Pancreas (tissue), 10 donors: ENCODE measurements at places on chromosomes 13 and 19.

GRCh38 chr19:4844348-4845179 is 13.1 kb upstream of the TICAM1 start:
- no peak for DNase-seq

DNA sequence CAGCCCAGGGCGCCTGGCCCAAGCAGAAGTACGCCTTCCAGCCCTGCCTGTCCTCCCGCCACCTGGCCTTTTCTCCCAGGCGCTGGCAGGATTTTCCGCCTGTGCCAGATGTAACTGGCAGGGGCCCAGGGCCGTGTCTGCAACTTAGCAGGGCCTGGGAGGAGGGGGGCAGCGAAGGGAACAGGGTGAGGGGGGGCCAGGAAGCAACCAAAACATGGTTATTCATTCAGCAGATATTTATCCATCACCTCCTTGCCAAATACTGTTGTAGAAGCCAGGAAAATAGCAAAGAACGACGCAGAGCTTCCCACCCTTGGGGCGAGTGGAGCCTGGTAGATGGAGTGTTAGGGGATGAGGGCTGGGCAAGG is 5.6 kb downstream of the TLE6 start:
- DNase-seq: peak; percentile 92

DNA sequence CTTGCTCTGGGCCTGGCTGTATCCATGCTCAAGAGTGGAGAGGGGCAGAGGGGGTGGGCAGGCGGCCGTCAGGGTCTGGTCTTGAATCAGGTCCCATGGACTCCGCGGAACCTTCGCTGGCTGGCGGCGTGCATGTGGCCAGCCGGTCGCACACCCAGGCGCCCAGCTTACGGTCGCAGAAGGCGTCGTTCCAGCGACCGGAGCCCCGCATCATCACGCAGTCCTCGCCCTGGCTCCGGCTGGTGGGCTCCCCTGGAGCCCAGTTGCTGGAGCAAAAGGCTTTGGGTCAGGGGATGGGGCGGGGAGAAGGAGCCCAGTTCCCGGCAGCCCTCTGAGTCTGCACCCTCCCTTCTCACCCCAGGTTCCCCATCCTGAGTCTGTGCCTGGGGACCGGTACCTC is 8.5 kb downstream of the TRAPPC5 start:
- DNase-seq: no peak

- DNase-seq: no peak
Observed at GRCh38 chr13:50448535-50448998, 394.9 kb downstream of the DLEU7 start.

GRCh38 chr19:18320865-18321733 is 1.8 kb downstream of the LSM4 start:
- no peak for DNase-seq

DNA sequence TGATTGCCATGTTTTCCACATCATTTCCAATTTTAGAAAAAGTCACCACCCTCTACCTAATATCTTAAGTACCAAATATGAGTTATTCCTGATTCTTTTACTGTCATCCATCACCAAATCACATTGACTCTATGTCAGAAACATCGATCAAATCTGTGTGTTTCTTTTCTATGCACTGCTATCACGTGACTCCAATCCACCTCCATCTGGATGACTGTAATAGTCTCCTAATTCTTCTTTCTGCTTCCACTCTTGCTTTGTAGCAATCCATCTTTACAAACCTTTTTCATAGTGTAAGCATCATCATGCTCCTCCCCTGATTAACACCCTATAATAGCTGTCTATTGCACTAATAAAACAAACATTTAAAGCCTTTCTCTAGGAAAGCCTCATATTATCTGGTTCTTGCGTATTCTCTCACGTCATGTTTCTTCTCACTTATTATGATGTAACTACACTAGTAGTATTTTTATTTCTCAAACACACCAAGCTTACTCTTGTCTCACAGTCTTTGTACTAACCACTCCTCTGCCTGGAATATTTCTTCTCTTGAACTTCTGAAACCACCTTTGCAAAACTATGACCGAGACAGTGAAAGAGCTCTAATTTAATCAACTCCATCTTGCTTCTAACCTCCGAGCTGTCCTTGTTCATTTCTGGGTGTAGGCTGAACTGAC is 10.7 kb upstream of the FPR3 start:
- DNase-seq: no peak

DNA sequence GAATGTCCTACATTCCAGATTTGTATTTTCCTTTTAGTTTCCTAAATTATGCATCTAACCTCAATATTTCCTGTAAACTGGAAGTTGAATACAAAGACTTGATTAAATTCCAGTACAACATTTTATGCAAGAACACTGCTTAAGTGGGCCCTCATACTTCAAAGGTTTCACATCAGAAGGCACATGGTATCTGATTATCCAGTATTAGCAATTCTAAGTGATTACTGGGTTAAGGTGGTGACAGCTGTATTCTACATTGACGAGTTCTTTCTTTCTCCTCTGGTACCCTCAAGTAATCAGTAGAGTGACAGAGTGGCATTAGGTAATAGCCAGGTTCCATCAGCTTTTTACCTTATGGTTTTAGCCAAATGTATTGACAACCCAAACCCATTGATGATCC is 18.3 kb downstream of the BIVM start:
- no peak for DNase-seq

GRCh38 chr19:35332817-35333216 is 3.8 kb downstream of the CD22 start:
- DNase-seq: no peak

- DNase-seq: no peak
Observed at GRCh38 chr13:99895444-99896368, 75.9 kb downstream of the ZIC5 start.

DNA sequence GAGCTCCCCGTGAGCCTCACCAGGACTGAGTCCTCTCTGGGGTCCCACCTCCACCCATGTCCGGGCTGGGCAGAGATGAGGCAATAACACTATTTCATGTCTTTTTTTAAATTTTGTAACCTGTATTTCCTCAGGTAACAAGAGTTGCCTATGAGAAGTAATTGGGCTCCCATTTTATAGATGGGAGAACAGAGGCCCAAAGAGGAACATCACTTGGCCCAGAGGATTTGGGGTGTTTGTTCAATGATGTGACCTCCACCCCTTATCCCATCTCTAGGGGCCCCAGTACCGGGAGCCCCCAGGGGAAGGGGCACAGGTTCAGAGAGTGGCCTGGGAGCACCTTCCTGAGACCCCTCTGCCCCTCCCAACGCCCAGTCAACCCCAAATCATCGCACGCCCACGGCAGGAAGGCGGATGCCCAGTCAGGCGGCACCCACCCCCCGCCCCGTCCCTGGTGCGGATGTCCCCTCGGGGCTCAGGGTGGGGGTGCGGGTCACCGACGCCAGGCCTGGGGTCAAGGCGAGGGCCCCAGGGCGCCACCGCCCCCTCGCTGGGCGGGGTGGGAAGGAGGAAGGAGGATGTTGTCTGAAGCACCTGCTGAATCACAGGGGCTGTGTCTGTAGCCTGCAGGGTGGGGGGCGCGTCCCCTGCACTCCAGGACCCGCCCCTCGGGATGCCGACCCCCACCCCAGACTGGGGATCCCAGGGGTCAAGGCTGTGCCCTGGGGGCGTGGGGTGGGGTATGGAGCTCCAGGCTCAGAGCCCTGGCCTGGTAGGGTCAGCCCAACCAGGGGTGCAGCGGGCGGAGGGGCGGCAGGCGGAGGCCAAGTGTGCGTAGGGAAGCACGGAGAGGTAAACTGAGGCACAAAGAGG is 9.0 kb upstream of the CIRBP start:
- no peak for DNase-seq

DNA sequence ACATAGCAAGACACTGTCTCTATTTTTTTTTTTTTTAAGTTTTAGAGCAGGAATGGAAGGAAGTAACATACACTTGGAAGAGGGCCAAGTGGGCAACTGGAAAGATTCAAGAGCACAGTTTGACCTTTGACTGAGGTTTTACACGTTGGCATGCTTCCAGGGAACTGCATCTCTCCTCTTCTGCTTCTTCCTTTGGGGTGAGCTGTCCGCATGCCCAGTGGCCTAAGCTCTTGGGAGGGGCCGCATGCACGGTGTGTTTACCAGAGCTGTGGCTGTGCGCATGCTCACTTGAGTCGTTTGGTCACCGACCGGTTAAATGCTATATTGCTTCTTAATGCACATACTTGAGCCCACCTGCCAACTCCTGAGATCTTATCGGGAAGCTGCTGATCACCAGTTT is 727.7 kb downstream of the UQCRFS1 start:
- no peak for DNase-seq

DNA sequence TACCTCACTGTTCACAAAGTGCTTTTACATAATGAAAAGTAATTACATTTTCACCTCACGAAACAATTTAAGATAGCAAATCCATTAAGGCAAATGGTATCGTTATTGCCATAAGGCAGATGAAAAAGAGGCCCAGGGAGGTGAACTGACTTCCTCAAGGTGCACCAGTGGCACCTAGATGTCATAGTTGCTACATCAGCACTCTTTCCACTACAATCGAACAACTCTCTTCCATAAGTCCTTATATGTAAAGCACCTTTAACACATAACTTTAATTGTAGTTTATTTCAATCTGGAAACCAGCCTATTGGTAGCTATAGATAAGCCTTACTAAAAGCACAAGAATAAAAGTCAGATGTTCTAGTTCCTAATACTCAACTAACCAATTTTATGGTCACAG is 35.1 kb downstream of the XPO4 start:
- DNase-seq: no peak

DNA sequence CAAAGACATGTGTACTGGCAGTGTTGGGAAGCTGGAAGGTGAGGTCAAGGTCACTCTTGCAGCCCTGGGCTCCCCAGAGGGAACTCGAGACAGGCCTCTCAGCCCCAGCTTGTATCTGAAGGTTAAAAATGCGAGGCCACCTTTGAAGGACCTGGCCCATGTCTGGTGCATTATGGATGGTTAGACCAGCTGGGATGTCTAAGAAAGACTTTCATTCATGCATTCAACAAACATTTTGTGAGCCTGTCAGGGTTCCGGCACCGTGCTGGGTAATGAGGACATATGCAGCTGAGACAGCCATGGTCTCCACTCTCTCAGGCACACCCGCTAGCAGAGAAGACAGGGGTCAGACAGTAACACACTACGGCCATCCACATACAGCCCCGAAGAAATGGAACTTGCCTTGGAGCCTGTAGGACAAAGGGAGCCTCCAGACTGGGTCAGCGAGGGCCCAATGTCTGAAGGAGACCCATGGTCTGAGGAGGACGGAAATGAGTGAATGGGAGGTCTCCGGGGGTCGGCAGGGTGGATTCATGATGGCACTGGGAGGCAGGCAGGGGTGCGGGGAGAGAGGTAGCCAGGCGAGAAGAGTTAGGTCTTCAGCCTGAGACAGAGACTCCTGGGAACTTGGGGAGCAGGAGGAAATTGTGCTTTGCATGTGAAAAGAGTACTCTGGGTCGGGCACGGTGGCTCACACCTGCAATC is 19.0 kb downstream of the VSTM2B start:
- peak; percentile 26 for DNase-seq

DNA sequence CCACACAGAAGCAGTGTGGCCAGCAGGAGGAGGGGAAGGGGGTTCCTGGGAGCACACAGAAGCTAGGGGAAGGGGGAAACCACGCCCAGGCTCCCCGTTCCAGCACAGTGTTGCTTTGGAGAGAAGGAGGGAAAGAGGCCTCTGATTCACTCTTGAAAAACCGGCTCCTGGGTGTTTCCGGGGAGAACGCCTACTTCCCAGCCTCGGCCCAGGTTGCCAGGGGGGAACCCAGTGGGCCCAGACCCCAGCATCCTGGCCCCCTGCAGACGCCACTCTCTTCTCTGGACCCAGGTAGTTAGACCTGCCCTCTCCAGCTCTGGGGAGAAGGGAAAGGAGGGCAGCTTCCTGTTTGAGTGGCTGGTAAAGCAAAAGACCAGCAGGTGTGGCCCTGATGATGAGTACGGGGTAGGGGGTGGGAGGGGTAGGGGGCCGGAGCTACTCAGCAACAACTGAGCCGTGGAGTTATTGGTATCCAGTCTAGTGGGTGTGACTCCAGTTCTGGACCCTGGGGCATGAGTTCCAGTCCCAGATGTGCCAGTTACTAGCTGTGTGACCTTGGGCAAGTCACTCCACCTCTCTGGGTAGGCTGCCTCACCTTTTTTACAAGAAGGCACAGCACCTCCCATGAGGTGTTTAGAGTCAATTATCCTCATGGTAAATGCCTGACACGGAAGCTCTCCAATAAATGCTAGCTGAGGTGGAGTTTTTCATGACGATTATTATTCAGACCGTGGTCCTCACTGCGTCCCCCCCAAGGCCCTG is 836 bp downstream of the GIPC1 start:
- no peak for DNase-seq

DNA sequence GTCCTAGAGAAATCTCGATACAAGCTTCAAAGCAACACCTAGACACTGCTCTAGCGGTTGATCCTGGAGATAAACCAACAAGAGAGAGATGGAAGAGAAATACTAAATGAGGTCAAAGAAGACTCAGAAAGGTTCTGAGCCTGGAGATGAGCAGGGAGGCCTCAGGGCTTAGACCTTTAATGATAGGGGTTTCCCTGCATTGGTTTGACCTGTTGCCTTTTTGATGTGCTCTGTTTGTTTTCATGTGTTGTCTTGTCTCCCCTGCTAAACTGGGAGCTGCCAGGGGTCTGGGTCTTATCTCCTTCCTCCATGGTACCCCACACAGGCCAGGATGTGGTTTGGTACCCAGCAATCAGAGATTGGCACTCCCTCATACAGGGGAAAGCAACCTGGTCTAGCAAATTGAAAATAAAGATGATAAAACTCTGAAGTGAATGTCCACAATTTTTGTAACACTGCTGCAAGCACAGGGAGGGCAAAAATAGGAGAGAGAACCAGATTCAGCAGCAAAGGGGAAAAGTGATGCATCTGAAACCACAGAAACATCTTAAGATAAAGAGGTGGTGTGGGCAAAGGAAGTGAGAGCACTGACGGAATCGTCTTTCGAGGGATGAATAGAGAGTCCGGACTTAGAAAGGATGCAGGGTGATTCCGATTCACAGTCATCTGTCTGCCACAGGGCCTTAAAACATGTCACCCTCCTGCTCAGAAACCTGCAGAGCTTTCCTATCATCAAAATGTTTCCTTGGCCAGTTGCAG is 3.5 kb downstream of the FFAR2 start:
- DNase-seq: no peak

DNA sequence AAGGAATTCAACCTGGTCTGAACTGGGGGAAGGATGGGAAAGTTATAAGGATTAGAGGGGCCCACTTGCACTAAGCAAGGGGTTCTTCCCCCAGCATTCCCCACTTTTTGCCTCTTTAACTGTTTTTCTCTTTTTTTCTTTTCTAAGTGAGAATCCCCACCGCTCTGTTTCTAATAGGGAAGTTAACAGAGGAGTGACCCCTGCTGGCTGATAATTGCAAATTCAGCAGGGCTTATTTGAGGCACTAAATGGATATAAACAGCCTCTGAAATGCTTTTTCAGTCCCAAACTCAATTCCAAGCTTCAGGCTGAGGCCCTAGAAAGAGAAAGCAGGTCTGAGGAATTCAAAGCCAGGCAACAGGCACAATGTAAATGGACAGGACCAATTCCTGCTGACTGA is 38.2 kb upstream of the CEACAM21 start:
- no peak for DNase-seq

DNA sequence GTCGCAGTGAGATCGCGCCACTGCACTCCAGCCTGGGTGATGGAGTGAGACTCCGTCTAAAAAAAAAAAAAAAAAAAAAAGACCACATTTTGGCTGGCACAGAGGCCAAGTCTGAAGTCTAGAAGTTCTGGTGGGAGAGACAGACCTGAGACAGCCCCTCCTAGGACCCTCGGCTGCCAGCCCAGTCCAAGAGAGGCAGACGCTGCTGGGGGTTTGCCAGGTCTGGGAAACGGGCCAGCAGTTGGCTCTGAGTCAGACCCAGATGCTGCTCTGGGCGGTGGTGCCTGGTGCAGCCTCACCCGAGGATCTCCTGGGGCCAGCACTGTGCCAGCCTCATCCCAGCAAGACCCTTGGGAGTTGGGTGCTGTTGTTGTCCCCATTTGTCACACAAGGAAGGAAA is 5.8 kb downstream of the FCHO1 start:
- DNase-seq: peak; percentile 75

- no peak for DNase-seq
Observed at GRCh38 chr19:10690341-10690781, 10.9 kb upstream of the QTRT1 start.
